Regular cardiac myocyte (primary cell): ENCODE measurements at places on chromosomes 7 and 10. TPM values are rescaled to one million over a fixed set of nuclear protein-coding genes. Genes with fewer than 3 reads are reported as not detected.

Gene LRRN3
- 4.8 and 10.5 TPM in 2 replicates for total RNA-seq

Gene CCDC71L
- 15.1 and 24.8 TPM in 2 replicates for total RNA-seq

Gene OPALIN
- total RNA-seq, result not detected in 2 replicates

Gene TRIM50
- not detected in 2 replicates for total RNA-seq

Gene CCDC136
- total RNA-seq, result 2.9 and 7.6 TPM in 2 replicates

Gene PRRT4
- total RNA-seq, result under 0.01 TPM in 1 of 2 replicates, not detected in the other

Gene HSPA12A
- 10.9 and 18.0 TPM in 2 replicates for total RNA-seq

Gene SUN3
- total RNA-seq, result not detected in 2 replicates

Gene CYP2C19
- not detected in 2 replicates for total RNA-seq

Gene LEP
- 8.2 TPM in 1 of 2 replicates, not detected in the other for total RNA-seq

Gene SP8
- total RNA-seq, result not detected in 2 replicates

Gene BTBD16
- total RNA-seq, result under 0.01 TPM in 1 of 2 replicates, not detected in the other

Gene USP54
- total RNA-seq, result 6.1 and 6.8 TPM in 2 replicates

Gene NKX6-2
- not detected in 2 replicates for total RNA-seq

Gene DRGX
- not detected in 2 replicates for total RNA-seq

Gene UPK3B
- under 0.01 TPM in 1 of 2 replicates, not detected in the other for total RNA-seq

Gene HIBADH
- total RNA-seq, result 62.7 and 78.6 TPM in 2 replicates

Gene RBP3
- not detected in 2 replicates for total RNA-seq

Gene KIF20B
- total RNA-seq, result 4.8 and 21.3 TPM in 2 replicates

Gene PLCE1
- total RNA-seq, result 1.2 and 1.4 TPM in 2 replicates

Gene UNC5B
- total RNA-seq, result 9.3 and 11.7 TPM in 2 replicates

Gene COBL
- total RNA-seq, result not detected in 2 replicates

Gene PTTG1IP2
- total RNA-seq, result not detected in 2 replicates

Gene CHST15
- 1.7 and 8.2 TPM in 2 replicates for total RNA-seq

Gene BEND7
- 0.58 and 2.3 TPM in 2 replicates for total RNA-seq

Gene NKX2-3
- not detected in 2 replicates for total RNA-seq

Gene SEMA3D
- total RNA-seq, result 7.0 and 13.2 TPM in 2 replicates

Gene MEIG1
- not detected in 2 replicates for total RNA-seq

Gene TMEM196
- total RNA-seq, result under 0.01 TPM in 1 of 2 replicates, not detected in the other

Gene GDF10
- 0.19 and 2.0 TPM in 2 replicates for total RNA-seq

Gene CPED1
- 52.1 and 150 TPM in 2 replicates for total RNA-seq

Gene GIMAP5
- 0.28 and 0.38 TPM in 2 replicates for total RNA-seq

Gene XRCC2
- 1.1 and 6.9 TPM in 2 replicates for total RNA-seq

Gene SUGCT
- total RNA-seq, result 9.0 and 17.8 TPM in 2 replicates

Gene HYCC1
- total RNA-seq, result 123 and 152 TPM in 2 replicates
